ENCODE measurements at places on chromosomes 1 and 21. TPM values are rescaled to one million over a fixed set of nuclear protein-coding genes. Genes with fewer than 3 reads are reported as not detected.

DNA sequence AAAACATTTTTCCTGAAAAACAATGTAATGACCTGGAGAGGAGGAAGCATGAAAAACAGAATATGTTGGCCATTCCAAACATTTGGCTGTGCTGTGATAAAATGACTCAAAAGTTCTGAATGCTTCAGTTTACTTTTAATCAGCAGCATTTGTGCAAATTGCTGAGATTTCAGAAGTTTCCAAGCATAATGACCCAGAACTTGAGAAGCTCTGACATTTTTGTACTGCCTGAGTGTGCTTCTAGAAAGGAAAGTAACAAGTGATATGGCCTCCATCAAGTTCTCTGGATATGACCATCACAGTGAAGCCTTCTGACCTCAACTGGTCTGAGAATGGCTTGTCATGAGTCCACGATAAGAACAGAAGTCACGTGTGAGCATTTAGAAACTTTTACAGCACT lies 283.4 kb upstream of the ZRANB2 start:
- no peak for DNase-seq

- no peak for DNase-seq
Measured at GRCh38 chr1:51714374-51715019, 97.6 kb downstream of the OSBPL9 start.

- DNase-seq = no peak
Measured at GRCh38 chr21:41130883-41131282, 37.1 kb upstream of the BACE2 start.

DNA sequence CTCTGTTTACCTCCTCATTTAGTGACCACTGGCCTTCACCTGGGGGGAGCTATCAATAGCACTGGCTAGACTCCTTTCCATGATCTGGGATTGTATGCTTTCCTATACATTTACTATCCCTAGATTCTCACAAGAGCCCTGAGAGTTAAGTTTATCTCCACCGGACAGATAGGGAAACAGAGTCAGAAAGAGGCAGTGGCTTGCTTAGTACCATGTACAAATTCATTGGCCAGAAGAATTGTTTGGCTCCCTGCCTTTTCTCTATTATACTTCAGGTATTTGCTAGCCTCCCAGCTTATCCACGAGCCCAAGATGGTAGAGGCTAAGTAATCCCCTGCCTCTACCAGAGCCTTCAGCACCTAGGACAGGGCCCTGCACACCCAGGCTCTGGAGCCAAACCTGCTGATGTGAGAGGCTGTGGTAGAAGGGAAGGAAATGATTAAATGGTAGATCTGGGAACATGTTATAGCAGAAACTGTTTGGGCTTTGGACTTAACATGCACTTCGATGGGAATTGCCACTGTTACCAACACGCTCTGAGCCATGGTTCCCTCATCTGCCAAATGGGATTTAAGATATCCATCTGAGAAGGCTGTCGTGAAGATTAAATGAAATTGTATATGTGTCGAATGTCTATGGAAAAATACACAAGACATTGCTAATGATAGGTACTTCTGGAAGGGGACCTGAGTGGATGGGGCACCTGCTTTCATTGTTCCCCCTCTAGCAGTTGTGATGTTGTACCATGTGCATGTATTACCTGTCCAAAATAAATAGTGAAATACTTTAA lies 3.1 kb upstream of the BLACAT1 start:
- peak; percentile 59 for DNase-seq

DNA sequence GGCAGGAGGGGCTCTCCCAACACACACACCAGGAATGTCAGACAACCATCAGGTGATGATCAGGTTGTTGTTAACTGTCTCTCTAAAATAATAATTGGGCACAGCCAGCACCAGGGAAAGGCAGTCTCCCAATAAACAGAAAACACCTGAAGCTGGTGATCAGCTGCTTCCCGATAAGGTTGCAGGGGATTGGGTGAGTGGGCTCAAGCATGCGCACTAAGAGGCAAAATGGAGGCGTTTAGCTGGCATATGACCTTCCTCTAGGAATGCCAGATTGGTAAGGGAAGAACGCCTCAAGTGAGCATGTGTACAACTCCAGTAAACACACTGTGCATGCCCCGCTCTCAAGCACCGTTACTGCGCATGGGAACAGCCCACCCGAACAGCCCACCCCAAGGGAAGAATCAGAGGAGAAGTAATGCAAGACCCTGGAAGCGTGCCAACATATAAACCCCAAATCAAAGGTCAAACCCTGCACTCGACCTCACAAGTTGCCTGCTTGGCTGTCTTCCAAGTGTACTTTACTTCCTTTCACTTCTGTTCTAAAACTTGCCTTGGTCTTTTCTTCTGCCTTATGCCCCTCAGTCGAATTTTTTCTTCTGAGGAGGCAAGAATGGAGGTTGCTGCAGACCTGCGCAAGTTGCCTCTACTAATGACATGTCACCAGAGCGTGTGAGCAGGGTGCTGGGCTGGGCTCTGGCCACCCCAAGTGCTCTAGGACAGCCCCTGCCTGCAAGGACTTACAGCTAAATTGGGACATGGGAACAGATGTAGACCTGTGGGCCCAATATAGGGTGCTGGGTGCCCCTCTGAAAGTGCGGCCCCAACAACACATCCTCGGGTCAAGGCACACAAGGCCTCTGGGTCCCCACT lies 200.8 kb downstream of the RHOU start:
- no peak for DNase-seq

- no peak for DNase-seq
Measured at GRCh38 chr1:19872190-19872589, 10.0 kb upstream of the OTUD3 start.

DNA sequence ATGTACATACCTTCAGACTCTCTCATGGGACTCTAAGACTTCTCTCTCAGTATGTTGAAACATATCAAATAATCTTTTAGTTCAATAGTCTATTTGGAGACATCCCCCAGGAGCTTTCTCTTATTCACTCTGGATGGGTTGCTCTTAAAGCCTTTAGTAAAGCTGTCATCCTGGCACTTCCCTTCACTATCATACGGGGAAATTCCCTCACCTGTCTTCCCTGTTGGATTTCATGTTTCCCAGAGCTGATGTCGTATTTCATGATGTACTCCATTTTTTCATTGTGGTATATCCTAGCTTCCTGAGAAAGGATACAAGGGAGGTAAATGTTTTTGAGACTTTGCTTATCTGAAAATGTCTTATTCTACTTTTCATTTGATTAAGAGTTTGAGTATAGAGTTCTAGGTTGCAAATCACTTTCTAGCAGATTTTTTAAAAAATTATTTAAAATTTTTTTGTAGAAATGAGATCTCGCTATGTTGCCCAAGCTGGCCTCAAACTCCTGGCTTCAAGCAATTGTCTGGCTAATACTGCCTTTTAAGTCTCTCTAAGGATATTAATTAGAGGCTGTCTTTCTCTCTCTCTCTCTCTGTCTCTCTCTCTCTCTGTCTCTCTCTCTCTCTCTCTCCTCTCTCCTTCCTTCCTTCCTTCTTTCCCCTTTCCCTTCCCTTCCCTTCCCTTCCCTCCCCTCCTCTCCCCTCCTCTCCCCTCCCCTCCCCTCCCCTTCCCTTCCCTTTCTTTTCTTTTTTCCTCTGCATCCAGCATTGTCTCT lies 17.0 kb upstream of the MACF1 start:
- DNase-seq = no peak

- DNase-seq = no peak
Measured at GRCh38 chr1:183604038-183604808, 14.0 kb upstream of the NCF2 start.

DNA sequence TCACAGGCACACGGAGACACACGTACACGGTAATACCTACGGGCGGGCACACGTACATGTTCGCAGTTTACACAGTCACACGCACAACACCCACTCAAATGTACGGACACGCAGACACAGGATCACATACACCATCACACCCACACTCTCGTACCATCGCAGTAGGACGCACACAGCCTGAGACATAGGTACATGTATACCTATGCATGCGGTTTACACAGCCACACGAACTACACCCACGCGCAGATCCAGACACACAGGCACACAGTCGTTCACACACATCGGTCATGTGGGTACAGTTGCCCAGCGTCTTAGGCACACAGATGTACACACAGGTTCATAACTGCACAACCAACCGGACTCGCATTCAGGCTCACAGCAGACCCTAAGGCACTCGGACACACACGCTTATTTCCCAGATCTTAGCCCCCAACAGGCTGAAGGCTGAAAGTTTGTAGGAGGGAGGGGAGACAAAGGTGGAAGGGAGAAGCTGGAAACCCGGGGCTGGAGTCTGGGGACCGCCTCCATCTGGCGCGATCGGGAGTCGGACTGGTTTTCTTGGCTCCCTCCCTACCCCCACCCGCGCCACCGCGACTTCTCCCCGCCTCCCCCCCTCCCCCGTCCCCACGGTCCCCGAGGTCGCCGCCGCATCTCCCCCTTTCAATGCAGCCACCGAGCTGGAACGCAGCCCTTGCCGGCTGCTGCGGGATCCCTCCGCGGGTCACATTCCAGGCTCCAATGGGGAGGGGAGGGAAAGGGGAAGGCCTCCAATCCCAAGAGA lies 51.9 kb upstream of the SYNC start:
- DNase-seq = peak; percentile 52

GRCh38 chr1:183416850-183417771 lies 1.1 kb downstream of the NMNAT2 start:
- DNase-seq = peak; percentile 81

DNA sequence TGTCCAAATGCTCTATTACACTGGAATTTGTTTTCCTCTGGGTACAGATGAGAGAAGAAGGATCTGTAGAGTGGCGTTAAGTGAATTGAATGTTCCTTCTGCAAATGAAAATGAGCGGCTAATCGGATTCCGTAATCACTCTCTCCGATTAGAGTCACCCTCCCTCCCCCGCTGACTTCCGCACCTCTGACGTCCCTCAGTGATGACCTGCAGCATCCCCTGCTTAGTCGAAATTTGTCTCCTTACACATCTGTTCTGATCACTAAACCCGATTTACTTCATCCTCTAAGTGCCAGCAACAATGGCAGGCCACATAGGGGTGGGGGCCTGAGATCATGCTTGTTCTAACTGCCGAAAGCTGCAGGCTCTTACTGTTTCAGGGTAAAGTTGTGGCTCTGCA lies 378.7 kb downstream of the SEC16B start:
- no peak for DNase-seq

DNA sequence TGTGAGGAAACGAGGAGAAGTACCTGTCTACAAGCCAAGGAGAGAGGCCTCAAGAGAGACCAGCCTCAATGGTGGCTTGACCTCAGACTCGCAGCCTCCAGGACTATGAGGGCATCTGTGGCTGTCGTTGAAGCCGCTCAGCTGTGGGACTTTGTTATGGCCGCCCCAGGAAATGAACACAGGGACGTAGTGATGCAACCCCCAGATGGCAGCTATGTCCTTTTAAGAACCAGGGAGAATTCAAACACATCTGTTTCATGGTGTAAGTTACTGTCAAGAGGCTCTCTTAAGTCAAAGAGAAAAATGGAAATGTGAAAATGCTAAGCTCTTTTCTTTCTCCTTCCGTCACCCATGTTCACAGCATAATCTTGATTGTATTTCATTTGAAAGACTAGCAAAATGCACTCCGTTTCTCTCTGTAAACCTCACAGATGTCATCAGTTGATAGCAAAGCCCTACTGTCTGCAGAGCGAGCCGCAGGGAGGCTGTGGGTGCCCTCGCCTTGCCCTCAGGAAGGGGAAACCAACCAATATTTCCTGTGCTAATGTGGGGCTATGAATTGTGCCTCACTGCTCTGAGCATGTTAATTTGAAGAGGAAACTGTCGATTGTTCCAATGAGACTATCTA lies 21.3 kb downstream of the UBASH3A start:
- no peak for DNase-seq

DNA sequence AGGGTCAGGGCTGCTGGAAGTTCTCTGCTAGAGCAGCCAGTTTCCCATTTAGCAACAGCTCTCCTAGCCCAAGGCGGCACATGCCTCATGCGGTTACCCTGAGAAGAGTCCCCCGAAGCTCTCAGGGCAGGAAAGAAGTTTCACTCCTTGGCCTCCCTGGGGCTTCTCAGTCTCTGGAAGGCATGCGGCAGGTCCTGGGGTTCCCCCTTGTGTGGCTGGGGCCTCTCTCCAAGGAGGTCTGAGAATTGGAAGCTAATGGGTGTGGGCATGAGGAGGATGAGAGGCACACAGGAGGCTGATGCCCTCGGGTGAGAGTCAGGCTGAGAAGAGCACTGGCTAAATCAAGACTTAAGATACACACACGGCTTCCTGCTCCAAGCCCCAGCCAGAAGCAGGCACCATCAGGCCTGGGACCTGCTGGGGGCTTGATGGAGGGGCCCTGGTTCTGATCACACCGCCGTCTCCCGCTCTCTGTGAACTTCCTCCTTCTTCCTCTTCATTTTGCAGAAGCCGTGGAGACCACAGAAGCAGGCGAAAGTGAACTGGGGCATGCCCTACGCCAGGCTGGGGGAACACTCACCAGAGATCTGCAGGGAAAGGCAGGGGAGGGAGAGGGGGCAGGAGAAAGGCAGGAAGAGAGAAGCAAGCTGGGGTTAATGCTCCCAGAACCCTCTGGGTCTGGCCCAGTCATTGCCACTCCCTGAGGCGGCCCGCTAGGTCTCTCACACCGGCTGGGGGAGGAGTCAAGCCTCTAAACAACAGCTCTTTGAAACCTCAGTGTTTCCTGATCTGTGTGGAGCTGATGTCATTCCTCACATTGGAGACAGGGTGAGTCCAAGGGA lies 15.1 kb downstream of the BLACAT1 start:
- DNase-seq = no peak

DNA sequence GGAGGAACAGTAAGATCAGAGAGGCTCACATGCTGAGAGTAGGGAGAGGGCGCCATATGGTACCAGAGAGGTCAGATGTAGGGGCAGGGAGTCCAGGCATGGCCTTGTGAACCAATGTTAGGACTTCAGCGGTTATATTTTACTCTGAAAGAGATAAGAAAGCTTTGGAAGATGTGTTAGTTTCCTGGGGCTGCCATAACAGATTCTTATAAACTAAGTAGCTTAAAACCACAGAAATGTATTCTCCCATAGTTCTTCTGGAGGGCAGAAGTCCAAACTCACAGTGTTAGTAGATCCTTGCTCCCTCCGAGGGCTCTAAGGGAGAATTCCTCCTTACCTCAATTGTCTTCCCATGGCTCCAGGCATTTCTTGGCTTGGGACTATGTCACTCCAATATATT lies 502.5 kb upstream of the ADGRL2 start:
- no peak for DNase-seq

PROK1 gene
- not detected for total RNA-seq

PEAR1 gene
- total RNA-seq = 0.20 TPM

DNM3 gene
- total RNA-seq = 1.1 TPM

HES2 gene
- 0.07 TPM for total RNA-seq

EVA1C gene
- not detected for total RNA-seq

AIRE gene
- total RNA-seq = not detected

CLIC6 gene
- 16.3 TPM for total RNA-seq

LCK gene
- 1.2 TPM for total RNA-seq

MYOG gene
- not detected for total RNA-seq

TPTE gene
- not detected for total RNA-seq

SPRR2A gene
- total RNA-seq = not detected

KIF14 gene
- total RNA-seq = 7.8 TPM

All from progenitor cell of endocrine pancreas (in vitro differentiated cells).